ENCODE measurements at places on chromosomes 1 and 21.
A peak's percentile ranks its signal among the peaks of the same experiment; 100 is the strongest.

DNA sequence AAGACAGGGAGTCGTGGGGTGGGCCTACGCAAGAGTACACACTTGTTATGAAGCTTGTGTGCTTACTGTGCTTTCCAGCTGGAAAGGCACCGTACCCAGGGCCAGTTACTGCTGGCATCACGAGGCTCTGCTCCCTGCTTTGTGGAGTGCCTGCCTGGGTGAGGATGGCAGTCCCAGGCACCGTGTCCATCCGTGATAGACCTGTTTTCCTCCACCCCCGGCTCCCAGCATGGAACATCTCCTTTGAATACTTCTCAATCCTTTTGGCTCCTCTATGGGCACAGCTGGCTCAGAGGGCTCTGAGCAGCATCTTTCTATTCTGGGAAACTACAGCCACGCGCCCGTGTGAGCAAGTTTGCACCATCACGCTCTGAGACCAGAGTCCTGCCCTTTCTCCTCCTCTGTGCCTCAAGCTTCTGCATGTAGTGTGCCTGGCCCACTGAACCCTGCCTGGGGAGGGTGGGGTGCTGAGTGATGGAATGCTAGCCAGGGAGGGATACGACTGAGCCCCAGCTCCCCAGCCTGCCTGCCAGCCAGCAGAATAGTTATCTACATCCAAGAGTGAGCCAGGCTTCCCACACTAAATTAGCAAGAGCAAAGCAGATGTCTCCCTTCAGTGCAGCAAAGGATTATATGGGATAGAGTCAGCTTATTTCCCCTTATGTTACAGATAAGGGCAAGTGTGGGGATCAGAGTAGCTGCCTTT lies 7.1 kb upstream of the TNR start:
- DNase-seq, result no peak

DNA sequence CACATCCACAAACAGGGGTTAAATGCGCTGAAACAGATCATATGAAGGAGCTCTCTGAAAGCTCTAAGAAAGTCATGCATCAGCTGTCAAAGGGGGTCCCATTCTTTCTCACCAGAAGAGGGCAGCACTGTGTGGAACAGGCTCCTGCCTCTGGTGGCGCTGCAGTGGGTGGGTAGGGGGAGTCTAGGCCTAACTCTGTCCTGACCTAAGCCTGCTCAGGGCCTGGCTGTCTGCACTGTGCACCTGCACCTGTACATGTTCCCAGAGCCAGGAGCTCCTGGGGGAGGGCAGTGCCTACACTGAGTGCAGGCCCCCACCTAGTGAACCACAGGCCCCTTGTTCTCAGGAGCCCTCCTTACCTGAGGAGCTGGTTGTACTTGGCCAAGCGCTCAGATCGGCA lies 16.0 kb downstream of the ENO1 start:
- peak; percentile 59 for DNase-seq

GRCh38 chr1:227357927-227358302 lies 39.6 kb upstream of the CDC42BPA start:
- DNase-seq, result no peak

- no peak for DNase-seq
Measured at GRCh38 chr1:23026568-23026967, 7.3 kb downstream of the KDM1A start.
